Transverse colon (tissue), 4 donors: ENCODE measurements at places on chromosomes 7 and 10. TPM values are rescaled to one million over a fixed set of nuclear protein-coding genes. Genes with fewer than 3 reads are reported as not detected.

DNA sequence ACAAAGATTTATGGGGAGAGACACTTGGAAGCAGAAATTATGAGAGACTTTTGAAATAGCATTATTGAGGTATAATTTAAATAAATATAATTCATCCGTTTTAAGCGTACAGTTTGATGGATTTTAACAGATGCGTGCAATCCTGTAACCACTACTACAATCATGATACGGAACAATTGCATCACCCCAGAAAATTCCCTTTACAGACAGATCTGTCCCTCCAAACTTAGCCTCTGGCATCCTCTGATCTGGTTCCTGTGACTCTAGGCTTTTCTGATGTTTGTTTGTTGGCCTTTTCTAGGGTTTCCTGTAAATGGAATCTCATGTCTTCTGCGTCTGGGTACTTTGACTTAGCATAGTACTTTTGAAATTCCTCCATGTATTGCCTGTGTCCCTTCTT lies 15.5 kb downstream of the UBN2 start:
- no peak for DNase-seq
- H3K27me3 ChIP-seq, result no peaks in the 10 kb centered on the region
- no peaks in the 10 kb centered on the region for H3K4me1 ChIP-seq
- H3K4me3 ChIP-seq, result no peak overlapping the region

DNA sequence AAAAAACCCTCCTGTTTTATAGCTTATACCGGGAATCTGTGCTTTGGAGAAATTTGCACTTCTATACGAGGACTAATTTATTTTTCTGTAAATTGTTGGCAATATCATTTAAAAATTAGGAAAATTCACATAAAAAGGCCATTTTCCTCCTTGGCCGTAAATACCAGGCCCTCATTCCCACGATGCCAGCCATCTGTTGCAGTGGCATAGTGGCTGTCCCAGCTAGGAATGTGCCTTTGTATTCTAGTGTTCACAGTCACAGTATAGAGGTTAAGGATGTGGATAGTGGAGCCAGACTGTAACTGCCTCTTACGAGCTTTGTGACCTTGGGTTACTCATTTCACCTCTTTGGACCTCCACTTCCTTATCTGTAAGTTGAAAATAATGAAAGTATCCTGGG lies 312.5 kb downstream of the GPR158 start:
- H3K4me1 ChIP-seq, result no peaks in the 10 kb centered on the region
- H3K27ac ChIP-seq, result no peak overlapping the region
- H3K27me3 ChIP-seq, result no peaks in the 10 kb centered on the region
- H3K36me3 ChIP-seq, result no peaks in the 10 kb centered on the region
- DNase-seq, result no peak
- no peak overlapping the region for H3K4me3 ChIP-seq

DNA sequence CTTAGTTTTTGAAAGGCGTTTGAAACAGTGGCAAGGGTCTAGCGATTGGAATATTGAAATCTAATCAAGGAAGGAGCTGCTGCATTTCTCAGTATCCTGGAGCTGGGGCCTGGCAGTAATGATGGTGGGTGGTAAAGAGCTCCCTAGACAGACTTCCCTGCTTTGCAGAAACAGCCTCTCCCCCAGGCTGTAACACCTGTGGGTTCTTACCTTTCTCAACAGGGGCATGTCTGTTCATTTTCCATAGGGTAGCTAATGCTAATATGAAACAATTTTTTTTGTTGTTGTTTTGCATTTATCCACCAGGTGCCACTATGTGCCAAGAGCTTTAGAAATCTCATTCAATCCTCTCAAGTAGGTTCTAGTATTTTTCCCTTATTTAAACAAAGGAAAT lies 345.5 kb downstream of the REEP3 start:
- no peak overlapping the region for H3K27ac ChIP-seq
- no peak overlapping the region for H3K4me3 ChIP-seq
- no peak for DNase-seq
- H3K36me3 ChIP-seq, result no peaks in the 10 kb centered on the region
- H3K27me3 ChIP-seq, result peaks cover 10% of the 10 kb centered on the region

DNA sequence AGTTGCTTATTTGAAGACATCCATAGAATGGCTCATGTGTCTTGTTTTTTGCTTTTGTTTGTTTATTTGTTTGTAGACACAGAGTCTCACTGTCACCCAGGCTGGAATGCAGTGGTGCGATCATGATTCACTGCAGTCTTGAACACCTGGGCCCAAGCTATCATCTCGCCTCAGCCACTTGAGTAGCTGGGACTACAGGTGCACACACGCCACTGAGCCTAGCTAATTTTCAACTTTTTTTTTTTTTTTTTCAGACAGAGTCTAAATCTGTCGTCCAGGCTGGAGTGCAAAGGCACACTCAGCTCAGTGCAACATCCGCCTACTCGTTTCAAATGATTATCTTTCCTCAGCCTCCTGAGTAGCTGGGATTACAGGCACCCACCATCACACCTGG lies 83.3 kb upstream of the KLF6 start:
- DNase-seq, result no peak
- no peaks in the 10 kb centered on the region for H3K27me3 ChIP-seq
- peaks cover 14% of the 10 kb centered on the region for H3K4me1 ChIP-seq
- H3K4me3 ChIP-seq, result no peak overlapping the region

DNA sequence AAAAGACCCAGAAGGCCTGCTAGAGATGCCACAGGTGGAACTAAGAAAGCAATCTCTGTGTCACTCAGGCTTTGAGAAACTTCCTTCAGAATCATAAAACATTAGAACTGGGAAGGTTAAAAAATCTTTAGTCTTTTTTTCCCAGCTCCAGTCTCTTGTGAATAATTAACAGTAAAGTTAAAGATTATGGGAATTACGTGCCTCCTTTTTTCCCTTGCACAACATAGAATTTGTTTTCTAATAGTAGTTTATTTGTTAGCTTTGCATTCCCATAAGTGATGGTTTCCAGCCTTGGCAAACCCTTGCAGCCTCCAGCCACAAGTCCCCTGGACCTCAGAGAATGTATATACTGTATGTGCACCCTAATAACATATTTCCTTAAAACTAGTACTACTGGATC lies 128.3 kb downstream of the TPST1 start:
- DNase-seq, result no peak
- no peaks in the 10 kb centered on the region for H3K36me3 ChIP-seq
- H3K27ac ChIP-seq, result no peak overlapping the region
- H3K4me1 ChIP-seq, result peaks cover 5% of the 10 kb centered on the region

The SLC39A12 gene
- total RNA-seq, result not detected

The SORCS3 gene
- total RNA-seq, result not detected

The CYP26C1 gene
- not detected for total RNA-seq
